Thoracic aorta (tissue), 2 donors: ENCODE measurements at places on chromosomes 4 and X.

DNA sequence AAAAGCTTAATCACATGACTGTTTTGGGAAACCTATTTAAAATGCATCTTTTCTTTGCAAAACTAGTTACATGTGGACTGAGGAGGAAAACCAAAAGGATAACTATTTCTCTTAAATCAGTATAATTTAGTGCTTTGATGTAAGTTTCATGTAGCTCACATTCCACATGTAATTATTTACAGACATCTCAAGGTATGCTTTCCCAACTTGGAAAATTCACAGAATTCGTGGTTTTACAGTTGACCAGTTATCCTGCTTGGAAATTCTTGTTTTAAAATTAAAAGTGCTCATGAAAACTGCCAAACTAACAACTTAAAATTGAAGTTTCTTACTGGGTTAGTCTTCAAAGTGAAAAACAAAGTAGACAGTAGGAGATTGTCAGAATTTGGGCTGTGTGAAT is 52.4 kb downstream of the EDNRA start:
- no peak for DNase-seq

GRCh38 chr4:102601586-102602227 is 100.5 kb downstream of the NFKB1 start:
- DNase-seq, result no peak

GRCh38 chrX:40120838-40121580 is 23.3 kb upstream of the BCOR start:
- no peak for DNase-seq

GRCh38 chr4:101199507-101200285 is 147.6 kb downstream of the PPP3CA start:
- DNase-seq, result no peak

DNA sequence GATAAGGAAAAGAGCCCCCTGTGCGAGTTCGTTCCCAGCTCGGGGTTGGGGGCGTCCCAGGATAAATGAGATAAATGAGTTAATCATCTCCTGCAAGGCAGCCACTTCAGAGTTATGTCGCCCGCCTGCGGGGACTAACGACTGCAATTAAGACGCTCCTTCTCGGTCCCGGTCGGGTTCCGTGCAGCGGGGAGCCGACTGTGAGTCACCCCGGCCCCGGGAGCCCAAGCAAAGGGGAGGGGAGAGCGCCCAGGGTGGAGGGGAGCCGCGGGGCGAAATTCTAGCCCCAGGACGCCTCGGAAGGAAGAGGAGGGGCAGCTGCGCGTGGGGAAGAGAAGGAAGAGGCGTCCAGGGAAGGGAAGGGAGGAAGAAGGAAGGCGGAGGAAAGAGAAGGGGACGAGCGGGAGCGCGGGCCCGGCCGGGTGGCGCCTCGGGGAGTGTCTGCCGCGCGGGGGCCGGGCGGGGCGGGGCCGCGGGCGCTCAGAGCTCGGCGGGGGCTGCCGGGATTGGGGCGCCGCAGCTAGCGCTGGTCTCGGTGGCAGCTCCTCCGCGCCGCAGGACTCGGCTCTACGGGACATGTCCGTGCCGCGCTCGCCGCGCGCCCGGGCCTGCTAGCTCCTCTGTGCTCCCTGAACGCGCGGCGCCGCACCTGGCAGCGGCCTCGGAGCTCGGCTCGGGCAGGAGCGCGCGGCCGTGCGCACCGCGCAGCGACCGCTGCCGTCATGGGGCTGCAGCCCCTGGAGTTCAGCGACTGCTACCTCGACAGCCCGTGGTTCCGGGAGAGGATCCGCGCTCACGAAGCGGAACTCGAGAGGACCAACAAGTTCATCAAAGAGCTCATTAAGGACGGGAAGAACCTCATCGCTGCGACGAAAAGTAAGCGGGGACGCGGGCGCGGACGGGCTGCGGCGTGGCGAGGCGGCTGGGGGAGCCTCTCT is at the start of gene ARHGAP10:
TSS of gene ARHGAP10 (plus strand) at position 509 of the 938 bp plus-strand sequence. CDS start at position 723, 214 bp downstream.
- peak; percentile 37 for DNase-seq

GRCh38 chr4:125389713-125390112 is 75.0 kb downstream of the FAT4 start:
- no peak for DNase-seq

DNA sequence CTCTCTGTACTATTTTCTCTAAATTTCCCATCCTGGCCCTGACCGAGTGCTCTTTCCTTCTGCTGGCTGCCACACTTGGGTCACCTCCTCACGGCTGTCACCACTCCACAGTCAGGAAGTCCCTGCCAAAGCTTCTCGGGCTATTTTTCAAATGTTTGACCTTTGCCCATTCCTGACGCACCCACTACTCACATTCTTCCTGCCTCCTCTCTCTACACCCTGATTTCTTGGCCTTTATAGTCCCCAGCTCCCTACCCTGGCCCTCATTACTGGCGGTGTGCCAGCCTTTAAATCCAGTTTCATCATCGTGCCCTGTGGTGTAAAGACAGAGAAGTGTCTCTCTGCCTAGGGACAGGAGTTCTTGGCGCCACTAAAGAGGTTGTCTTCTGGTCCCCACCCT is 46.4 kb upstream of the GATB start:
- DNase-seq, result no peak

GRCh38 chr4:149765630-149766029 is 50.0 kb downstream of the IQCM start:
- no peak for DNase-seq

DNA sequence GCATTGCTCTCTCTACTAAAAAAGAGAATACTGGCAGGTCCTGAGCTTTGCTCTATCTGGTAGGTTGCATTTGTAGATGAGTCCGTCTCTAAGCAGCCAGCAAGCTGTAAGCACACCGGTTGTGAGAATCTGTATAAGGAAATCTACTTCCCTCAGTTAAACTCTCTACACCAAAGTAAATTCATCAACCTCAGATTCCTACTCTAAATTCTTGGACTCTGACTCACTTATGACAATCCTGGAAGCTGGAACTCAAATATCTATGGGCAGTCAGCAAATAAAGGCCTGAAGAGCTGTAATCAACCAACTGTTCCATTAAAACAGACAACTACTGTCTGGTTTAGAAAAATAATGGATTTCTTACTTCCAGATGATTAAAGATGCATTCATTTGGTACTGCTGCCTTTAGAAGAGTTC is 37.9 kb downstream of the FAT1 start:
- DNase-seq, result no peak

DNA sequence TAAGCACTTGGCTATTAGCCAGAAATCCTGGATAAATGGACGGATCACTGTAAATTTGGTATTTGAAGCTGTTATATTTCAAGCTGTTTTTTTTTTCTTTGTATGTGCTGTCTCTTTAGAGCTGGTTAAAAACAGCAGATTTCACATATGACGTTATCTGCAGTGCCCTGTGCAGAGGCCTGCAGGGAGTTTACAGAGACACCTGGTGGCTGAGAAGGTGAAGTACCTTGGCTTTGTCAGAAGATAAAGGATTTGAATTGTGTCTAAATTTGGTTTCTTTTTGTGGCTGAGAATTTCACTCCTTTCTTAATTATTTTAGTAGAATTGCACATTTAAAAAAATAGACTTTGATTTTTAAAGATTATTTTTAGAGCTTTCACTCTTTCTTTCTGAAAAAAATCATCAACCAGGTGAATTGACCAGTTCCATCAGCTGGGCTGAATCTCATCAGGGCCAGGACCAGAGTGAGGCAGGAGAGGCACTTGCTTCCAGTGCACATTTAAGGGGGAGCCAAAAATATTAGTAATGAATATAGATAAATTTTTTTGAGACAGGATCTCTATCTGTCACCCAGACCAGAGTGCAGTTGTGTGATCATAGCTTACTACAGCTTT is 9.6 kb upstream of the CHRNA9 start:
- DNase-seq, result no peak

GRCh38 chr4:89334311-89334710 is 26.7 kb upstream of the GPRIN3 start:
- DNase-seq, result no peak

DNA sequence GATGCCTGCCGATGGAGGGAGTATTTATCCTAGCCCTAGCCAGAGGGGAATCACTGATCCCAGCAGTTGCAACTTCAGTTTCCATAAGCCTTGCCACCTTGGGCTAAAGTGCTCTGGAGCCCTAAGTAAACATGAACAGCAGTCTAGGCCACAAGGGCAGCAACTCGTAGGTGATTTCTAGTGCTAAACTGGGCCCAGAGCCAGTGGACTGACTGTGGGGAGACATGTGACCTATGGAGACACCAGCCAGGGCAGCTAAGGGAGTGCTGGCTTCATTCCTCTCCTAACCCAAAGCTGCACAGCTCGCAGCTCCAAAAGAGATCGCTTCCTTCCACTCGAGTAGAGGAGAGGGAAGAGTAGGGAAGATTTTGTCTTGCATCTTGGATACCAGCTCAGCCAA is 120.8 kb upstream of the MAGEA10 start:
- DNase-seq, result no peak

- no peak for DNase-seq
Measured at GRCh38 chr4:131309628-131310027, 1839.5 kb upstream of the PCDH10 start.

DNA sequence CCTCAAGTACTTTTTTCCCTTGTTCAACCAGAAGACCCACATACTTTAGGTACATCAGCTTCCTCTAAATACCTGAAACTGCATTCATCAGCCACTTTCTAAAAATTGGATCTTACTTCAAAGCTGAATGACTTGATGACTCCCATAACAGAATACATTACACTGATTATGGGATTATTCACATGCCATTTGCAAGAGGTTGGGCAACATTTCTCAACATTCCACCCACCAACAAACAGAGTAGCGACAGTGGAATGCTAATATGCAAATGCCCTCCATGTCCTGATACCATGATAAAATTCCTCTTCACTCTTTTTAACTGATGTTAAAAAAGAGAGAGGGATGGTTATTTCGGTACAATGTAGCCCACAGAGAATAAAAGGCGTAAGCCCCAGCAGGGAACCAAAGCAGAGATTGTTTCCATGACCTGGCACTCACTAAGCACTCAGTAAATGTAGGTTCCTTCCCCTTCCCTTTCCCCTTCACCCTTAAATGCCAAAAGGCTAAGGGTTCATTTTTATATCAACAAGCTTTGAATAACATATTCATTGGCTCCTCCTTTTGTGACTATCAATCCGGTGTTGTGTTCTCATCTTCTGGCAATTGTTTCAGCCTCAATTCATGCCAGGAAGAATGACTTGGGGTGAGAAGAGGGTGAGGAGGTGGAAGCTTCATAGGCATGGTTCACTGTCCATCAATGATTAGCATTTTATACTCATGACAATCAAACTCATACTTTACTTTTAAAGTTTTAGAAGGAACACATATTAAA is 317.2 kb downstream of the DHX15 start:
- no peak for DNase-seq

GRCh38 chrX:148567229-148567628 is 66.8 kb downstream of the AFF2 start:
- DNase-seq, result no peak

DNA sequence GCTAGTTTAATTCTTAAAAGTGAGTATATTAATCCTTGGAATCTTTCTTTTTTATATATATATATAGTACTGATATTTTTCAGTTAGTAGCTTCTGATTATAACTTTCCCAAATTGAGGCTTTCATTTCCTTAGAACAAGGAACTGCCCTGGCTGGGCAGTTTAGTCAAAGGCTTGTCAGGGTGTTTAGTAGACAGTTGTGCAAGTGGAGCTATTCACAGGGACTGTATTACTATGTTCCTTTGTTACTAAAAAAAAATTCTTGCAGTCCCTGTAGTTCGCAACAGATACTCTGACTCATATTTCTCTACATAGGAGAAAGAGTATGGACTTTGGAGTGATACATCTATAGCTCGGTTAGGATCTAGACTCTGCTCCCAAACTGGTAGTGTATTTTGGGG is 20.8 kb downstream of the USO1 start:
- DNase-seq, result no peak

DNA sequence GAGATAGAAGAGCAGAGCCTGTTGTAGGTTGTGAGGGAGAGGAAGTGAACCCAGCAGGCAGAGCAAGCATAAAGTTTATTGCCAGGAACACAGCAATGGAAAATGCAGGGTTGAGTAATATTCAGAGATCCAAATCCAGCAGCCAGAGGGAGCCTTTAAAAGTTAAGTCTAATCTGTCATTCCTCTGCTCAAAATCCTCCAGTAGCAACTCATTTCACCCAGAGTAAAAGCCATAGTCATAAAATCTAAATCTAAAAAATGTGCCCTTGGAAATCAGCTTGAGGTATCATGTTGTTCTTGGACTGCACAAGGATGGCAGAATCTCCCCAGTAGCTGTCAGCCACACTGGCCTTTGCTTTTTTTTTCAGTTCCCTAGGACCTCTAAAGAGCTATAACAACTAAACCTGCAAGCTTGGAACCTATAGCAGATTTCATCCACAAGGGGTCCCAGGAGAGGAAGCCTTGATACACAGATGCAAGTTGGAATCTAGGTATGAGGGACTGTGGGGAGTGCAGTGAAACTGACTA is 62.9 kb upstream of the FRAS1 start:
- no peak for DNase-seq

GRCh38 chr4:180106122-180106521 is 2137.1 kb upstream of the TENM3 start:
- no peak for DNase-seq

GRCh38 chr4:98027827-98028226 is 115.4 kb downstream of the STPG2 start:
- DNase-seq, result no peak

DNA sequence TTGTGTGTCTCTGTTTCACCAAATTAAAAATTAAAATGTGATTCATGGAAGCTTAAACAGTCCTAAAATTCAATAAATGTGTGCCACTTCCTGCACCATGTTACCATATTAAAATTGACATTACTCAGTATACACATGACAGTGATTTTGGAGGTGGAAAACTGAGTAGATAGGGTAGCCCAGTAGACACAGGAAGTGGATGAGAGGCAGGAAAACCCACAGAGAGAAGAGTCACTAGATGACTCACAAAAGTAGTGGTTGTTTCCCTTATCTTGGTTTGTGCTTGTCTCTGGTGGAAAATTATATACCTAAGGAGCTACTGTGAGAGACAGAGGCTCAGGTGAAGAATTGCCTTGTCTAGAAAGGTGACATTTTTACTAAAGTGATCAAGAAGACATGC is 375.8 kb upstream of the CXorf51B start:
- DNase-seq, result no peak

- no peak for DNase-seq
Measured at GRCh38 chr4:10333942-10334341, 123.3 kb downstream of the ZNF518B start.

- DNase-seq, result no peak
Measured at GRCh38 chr4:123176605-123177004, 220.0 kb upstream of the SPRY1 start.

DNA sequence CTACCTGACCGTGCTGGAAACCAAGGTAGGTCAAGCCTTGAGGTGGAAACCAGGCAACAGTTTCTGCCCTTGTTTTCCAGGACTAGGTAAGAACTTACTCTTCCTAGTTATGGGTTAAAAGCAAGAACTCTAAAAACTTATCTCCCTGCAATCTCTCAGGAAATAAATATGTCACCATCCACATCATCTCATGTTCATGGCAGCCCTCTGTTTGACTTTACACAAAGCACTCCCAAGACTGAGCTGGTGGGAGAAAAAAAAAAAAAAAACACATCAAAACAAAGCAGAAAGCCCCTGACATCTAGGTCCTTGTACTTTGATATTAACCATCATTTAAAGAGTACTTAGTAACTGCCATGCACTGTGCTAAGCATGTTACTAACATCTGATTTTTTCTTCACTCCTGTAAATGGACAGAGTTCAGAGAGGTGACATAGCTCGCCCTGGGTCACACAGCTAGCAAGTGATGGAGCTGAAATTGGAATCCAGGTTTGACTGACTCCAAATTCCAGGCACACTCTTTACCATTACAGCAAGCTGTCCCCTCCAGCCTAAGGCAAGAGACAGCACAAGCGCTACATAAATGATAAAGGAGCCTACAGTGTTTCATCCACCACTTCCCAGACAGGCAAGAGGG is 102.8 kb upstream of the NOCT start:
- no peak for DNase-seq

GRCh38 chrX:39577985-39578869 is 519.5 kb downstream of the BCOR start:
- no peak for DNase-seq
